Activated gamma-delta T cell (primary cell): ENCODE measurements at places on chromosomes 5 and 9.

DNA sequence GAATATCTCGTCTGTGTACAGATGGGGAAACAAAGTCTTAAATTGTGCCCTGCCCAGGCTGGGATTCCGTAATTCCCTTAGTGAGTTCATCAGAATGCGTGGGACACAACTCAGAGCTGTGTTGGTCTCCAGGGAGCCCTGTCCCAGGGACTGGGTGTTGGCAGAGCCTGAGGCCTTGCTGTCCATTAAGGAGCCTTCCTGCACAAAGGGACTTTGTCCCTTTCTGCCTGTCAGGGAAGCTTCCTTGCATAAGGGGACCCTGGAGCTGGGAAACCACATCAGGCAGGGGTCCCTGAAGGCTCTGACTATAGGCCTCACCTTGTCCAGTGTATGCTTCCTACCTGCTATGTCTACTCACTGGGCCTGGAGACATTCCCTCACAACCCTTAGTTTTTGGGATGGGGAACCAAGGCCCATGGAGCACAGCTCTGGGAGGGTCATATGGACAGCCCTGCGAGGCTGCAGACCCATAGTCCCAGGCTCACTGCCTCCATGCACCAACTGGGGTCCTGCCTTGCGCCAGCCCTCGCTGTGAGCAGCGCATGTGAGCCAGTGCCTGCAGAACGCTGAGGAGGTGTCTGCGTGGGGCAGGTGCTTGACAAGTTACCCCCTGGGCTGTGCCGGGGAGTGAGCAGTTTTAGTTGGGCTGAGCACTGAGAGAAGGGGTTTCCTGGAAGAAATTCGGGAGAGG lies 1.6 kb downstream of the CARD19 start:
- DNase-seq = no peak

DNA sequence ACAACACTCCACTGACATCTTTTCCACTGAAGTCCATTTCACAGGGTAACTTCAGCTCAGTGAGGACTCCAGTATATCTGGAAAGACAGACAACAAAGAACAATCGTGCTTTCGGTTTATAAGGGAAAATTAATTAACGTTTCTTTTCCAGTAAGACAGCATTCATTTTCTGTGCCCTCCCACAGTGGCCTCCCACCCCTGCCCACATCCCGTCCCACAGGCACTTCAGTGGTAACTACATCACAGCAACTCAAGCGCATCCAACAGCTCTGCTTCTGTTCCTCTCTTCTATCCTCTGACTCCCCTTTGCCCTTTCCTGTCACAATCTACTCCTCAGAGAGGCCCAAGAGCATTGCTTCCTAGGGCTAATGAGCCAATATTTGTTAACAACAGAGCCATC lies 40.3 kb downstream of the GLDC start:
- DNase-seq = no peak

DNA sequence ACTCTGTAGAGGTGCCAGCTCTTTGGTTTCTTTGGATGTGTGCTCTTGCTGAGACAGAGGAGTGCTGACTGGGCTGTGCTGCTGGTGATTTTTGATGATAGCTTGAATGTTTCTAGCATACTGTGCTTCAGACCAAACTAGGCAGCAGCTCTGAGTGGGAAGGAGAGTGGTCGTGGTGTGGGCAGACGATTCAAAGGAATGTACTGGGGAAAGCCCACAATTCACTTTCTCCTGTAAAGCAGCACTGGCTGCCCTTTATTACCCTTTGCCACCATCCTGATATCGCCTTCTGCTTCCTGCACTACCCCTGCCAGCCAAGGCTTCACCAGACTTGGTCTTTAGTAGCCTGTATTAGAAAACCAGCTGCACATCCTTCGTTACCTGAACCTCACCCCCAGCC lies 45.3 kb downstream of the PRRC2B start:
- no peak for DNase-seq

DNA sequence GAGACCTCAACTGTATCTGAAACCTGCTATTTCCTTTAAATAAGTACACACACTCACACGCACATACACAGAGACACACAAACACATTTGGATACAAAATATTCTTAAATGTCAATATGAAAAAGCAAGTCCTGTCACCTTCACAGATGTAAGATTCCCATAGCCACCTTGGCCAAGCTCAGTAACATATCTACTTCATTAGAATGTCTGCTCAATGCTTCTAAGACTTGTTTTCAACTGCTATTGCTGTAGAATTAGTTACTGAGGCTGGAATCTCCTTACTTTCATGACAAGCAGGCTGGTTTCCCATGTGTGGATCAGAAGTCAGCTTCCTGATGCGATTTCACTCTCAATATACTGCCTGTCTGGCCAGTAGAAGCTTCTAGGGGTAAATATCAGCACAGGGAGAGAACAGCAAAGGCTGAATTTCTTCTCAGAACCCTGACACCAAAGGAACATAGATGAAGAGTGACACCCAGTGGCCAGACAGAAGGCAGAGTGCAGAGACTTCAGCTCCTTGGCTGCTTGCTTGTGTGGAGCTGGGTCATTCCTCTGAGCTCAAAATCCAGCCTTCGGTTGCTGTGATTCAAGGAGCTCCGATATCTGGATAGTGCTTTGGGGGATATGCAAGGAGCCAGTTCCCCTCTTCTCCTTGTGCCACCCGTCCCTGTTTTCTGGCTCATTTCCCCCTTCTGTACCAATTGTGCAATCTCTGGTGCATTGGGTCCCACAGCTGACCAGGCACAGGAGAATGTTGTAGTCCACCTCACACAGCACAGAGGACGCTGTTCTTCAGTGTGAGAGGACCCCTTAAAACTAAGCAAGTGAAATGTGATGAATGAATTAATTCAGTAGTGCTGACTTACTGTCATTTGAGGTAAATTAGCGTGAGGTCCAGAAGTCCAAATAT lies 26.6 kb upstream of the ABLIM3 start:
- no peak for DNase-seq

DNA sequence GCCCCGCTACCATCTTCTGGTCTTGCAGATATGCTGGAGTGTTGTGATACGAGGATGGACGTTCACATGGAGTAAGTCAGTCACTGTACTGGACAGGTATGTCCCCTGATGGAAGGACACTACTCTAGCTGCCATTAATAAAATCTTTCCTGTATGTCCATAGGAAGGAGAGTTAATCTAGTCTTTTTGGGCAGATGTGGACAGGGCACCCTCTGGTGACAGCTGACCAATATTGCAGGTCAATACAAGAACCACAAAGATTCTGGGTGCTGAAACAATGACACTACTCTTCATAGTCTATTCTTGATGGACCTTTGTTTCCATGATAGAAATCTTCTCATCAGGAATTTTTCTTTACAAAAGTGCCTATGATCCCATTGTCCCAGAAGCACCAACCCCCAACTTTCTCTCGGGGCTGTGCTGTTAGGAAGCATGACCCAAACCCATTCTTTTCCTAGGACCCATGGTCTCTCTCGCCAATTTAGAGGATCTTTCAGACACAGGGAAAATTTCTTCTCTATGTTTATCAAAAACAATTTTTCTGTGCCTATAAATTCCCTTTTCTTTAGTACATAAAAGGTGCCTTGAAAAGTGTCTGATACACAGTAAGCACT lies 376.9 kb downstream of the DTWD2 start:
- no peak for DNase-seq
